RKO (cell line): ENCODE measurements at places on chromosomes 2 and 18.
A peak's percentile ranks its signal among the peaks of the same experiment; 100 is the strongest.

- DNase-seq = no peak
Observed at GRCh38 chr18:59008302-59008974, 131.2 kb upstream of the SEC11C start.

DNA sequence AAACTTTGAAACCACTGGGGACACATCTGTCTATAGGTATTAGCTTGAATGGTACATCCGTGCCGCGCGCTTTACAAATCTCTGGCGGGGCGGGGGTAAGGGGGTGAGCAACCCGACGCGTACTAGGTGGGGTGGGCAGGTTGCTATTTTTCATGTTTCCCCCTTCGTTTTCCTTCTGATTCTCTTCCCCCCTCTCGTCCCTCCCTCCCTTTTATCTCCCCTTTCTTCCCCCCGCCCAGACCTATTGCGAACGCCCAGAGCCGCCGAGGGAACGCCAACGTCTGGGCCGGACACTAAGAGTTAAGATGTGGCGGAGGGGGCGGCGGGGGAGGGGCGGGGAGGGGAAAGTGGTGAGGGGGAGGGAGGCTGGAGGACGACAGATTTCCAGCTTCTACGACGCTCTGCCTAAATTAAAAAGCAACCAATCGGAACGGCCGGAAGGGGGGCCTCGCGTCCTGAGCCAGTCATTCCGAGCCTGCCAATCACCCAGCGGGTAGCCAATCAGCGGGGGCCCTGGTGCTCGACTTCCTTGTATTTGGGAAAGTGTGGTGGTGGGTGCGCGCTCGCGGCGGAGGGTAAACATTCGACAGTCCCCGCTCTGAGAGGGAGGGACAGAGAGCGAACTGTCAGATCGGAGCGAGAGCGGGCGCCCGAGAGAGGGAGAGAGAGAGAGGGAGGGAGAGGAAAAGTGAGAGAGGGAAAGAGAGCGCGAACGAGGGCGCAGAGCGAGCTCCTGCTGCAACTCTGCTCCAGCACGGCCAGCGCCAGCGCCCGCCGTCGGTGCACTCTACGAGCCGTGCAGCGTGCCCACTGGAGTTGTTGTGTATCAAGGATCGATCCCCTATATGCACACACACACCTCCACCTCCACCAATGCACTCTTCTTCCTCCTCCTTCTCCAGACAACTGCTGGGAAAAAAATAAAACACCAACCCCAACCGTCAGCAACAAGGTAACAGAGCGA lies at the start of gene POU3F3:
Gene POU3F3 (plus strand): TSS at position 582 of the 964 bp plus-strand sequence. CDS start 1,396 bp downstream, outside the sequence.
- no peak for DNase-seq

DNA sequence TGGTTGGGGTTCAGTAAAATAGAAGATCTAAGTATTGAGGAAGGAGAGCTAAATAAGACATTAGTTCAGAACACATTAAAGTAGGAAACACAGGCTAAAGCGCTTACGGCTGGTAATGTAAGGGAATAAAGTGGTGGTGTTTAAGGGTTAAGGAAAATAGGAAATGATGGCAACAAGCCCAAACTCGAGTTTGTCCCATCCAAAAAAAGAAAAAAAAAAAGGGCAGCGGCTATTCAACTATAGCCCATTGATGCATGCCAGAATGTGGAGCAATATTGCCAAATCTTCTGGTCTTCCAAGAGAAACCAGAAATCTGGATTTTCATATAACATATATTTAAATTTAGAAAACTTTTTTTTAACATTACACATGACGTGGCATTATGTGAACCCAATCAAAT lies 161.0 kb downstream of the ARHGAP15 start:
- no peak for DNase-seq

- no peak for DNase-seq
Observed at GRCh38 chr18:67376372-67376771, 140.1 kb downstream of the DSEL start.

- DNase-seq = no peak
Observed at GRCh38 chr18:5488844-5489243, 55.0 kb downstream of the EPB41L3 start.

DNA sequence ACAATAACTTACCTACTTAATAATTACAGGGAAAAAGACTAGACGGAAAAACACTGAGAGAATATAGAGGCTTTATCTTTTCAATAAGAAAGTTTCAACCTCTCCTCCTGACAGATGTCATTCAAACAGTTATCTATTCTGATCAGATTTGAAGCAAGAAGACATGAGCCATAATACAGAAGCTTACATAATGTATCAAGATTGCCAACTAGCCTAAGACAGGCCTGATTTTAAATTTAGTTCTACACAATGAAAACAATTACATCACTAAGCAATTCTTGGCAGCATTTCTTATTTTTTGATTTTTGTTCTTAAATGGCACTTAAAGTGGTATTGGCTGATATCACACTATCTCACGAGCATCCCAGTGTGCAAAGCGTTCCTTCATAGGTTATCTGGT lies 41.6 kb downstream of the GPR155 start:
- DNase-seq = no peak

- no peak for DNase-seq
Observed at GRCh38 chr2:182522405-182522896, 95.6 kb upstream of the PDE1A start.

- peak; percentile 53 for DNase-seq
Observed at GRCh38 chr2:57720728-57721627, 325.6 kb upstream of the VRK2 start.

DNA sequence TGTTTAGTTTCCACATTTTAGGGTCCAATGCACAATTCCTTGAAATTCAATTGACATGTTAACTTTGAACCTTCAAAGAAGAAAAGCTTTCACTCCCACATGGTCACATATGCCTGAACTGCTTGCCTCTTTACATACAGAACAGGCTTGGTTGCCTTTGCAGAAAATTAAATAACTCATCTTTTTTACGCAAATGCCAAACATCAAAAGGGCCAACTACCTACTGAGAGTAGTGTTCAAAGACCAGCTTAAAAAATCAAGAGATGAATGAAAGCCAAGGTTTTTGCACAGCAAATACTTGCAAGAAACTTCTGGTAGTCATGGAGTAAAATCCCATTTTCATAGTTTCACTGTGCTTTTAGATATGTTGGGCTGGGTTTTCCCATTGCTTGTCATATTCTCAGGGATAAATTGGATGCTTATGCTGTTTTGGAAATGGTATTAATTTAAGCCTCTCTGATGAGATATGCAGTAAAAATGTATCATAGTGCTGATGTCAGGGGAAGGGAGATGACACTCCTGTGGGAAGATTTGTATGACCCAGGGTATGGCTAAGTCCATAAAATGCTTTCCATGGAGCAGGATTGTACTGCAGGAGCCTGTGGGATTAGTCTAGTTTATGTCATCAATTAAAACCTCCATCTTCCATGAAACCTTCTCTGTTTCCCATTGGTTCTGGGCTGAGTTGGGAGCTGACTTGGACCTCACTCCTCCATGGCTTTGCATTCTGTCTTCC lies 60.6 kb upstream of the DARS1 start:
- DNase-seq = no peak

DNA sequence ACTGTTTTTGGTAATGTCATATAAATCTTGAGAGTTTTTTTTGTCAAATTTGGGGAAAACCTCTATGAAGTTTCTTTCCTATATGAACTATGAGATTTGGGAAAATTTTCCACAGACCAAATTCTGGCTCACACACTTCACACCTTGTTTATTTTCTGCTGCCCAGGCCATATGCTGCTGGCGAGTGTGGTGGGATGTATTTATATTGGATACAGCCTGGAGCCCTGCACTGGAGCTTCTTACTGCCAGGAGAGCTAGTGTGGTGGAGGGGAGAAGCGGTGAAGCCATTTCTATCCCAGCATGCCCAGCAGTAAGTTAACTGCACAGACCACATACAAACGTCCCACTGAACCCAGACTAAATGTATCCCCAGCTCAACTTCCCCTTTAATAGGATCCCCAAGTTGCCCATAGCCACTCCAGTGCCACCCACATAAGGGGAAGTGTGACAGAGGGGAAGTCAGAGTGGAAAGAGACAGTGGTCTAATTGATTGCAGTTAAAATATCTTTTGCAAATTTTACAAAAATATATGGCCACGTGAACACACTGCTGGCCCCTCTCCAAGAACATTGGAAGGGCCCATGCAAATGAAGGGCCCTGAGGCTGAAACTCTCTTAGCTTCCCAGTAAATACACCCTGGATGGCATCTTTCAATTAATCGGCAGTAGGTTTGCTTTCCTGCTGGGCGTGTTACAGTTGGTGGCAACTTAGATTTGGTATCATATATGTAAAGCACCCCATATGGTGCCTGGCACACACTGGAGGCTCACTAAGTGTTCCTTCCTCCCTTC lies 146.6 kb upstream of the ITGA6 start:
- no peak for DNase-seq

GRCh38 chr2:23616630-23617029 lies 231.7 kb downstream of the KLHL29 start:
- no peak for DNase-seq

DNA sequence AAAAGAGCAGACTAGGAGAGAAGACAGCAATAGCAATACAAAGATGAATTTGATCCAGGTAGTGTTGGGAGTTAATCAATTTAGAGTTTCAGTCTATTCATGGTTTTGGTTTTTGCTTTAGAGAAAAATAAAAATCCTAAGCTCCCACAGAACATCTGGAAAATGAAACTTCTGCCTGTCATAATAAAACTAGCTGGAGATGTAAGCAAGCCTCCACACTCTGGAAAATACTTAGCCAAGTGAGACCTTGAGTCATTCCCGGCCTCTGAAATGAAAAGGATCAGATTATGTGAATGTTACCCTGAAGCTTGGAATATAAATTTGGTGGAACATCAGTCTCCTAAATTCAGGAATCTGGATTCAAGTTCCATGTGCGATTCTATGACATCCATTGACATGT lies 485.6 kb upstream of the SPRED2 start:
- DNase-seq = no peak

DNA sequence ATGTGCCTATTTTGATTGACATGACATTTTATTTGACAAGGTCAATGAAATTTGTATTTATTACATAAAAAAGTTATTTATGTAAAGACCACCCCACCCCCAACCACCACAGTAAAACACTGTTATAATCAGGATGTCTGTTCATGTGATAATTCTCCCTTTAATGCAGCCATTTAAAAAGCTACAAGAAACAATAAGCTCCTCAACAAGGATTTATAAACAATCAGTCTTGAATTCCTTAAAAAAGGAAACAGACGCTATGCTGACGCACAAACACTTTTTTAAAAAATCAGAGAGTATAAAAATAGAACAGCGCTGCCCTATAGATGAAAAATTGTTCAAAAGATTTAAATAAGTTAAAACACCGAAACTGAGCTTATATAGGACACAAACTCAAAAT lies 102.2 kb downstream of the SOS1 start:
- DNase-seq = no peak

DNA sequence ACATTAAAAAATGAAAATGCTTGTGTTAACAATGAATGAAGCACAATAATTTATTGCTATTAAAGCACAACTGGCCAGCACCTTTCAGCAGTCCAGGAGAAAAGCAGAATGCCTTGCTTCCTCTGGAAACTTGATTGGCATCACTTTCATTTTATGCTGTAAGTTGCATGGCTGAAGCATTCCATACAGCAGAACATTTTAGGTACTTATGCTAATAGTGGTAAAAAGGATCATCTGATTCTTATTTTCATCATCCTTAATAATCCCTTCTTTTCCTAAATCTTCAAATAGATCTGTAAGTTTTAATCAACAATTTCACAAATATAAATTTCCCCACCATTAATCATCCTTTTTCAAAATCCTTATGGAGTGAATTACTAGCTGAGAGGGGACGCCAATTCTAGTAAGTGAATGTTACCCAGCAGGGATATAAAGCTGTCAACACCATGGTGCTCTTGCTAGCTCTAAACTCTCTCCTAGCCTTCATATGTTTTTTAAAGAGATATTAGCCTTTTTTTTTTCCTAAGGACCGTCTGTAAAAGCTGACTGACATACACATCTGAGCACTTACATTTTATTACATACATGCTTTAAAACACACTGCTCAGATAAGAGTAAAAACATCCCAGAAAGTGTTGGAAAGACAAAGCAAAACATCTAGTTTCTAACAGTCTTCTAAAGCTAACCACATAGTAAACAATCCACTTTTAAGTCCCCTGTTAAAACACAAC lies 5.3 kb downstream of the SATB2 start:
- DNase-seq = no peak

DNA sequence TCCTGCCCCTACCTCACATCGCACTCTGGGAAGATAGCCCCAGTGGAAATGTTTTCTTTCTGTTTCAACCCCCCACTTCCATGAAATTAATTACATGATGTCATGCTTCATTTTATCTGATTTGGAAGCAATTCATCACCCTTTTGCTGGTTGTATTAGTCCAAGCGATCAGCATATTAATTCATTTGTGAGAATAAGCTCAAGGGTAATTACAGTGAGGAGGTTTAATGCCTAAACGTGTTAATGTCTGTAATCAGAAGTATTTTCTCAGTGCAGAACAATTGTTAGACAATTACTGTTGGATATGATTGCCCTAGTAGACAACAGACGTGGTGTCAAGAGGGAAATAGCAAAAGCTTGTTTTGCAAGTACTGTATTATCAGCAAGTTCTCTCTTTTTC lies 746.3 kb downstream of the CPS1 start:
- DNase-seq = no peak

- no peak for DNase-seq
Observed at GRCh38 chr2:23703583-23704385, 223.1 kb downstream of the ATAD2B start.

GRCh38 chr2:146952696-146953095 lies 892.1 kb upstream of the ACVR2A start:
- DNase-seq = no peak

- DNase-seq = no peak
Observed at GRCh38 chr18:58511897-58512581, 116.9 kb downstream of the ALPK2 start.

DNA sequence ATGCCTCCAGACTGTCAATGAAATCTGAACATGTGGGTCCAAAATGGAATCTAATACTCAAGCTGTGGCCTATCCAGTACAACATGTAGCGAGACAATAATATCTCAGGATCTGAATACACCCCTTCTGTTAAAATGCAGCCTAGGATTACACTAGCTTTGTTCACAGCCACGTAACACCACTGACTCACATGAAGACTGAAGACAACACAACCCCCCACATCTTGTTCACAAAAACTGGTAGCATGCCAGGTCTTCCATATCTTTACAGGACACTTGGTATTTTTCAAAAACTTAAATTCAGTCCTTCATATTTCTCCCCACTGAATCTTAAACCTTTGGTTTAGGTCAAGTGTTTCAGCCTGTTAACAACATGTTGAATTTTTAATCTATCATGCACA lies 84.2 kb downstream of the SLC8A1 start:
- DNase-seq = no peak

- DNase-seq = no peak
Observed at GRCh38 chr18:6396276-6396675, 18.4 kb downstream of the L3MBTL4 start.
